Stimulated activated CD4-positive, alpha-beta T cell treated with anti-CD3 and anti-CD28 coated beads, TNF-alpha, amount 100 ng/mL, for 24 hours (primary cell): ENCODE measurements at places on chromosomes 1 and 21.
A peak's percentile ranks its signal among the peaks of the same experiment; 100 is the strongest.

DNA sequence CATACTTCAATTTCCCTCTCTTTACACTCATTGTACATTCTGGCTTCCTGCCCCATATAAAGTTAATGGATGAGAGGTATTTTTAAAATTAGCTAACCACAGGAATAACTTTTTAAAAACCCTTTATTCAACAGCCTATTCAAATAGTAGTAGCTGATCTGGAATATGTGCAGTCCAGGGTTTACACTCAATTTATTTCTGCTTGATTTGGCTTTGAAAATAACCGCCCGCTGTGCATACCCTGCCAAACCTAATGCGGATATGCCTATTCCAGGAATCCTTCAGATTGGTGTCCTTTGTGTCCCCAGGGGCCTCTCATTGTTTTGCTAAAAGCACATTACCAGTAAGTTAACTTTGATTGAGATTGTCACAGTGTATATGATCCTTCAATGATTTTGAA lies 1686.2 kb downstream of the PLA2G4A start:
- no peak for DNase-seq

DNA sequence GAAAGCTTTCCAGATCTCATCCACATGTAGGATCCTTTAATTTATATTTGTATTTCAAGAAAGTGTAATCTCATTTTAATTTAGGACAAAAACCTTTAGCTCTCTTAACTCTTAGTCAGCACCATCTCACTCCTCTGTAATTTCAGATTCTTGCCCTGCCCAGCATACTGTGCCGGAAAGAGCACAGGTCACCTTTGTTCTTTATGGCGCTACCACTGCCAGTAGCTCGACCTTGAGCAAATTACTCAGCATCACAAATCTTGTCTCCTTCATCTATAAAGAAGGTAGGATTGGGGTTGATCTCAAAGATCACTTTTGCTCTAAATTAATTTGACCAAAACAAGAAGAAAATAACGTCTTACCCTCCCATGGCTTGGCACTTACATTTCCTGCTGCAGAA lies 56.1 kb upstream of the ZC3H11B start:
- DNase-seq: no peak

GRCh38 chr1:3069491-3070308 lies 697 bp downstream of the PRDM16 start:
- no peak for DNase-seq

- no peak for DNase-seq
Observed at GRCh38 chr1:43998000-43998378, 6.6 kb downstream of the CCDC24 start.

DNA sequence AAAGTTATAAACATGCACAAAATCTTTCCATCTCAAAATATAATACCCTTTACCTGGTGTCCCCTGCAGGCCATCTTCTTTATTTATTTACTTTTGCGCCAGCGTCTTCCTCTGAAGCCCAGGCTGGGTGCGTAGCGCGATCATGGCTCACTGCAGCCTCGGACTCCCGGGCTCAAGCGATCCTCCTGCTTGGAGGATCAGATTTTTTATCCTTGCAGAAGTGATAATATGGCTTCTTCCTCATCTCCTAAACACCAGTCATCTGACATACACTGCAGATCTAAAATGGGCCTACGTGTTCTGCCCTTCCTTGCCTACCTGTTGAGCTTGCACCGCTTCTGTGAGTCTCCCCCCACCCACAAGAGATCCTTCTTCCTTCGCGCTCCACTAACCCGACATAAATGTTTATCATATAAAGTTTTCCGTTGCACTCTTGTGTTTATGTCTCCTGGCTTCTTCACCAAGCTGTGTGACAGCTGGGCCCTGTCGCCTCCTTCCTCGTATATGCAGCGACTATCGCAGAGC lies 506 bp upstream of the SRP9 start:
- DNase-seq: peak; percentile 4

- DNase-seq: no peak
Observed at GRCh38 chr1:52059888-52060287, 3.8 kb downstream of the BTF3L4 start.

DNA sequence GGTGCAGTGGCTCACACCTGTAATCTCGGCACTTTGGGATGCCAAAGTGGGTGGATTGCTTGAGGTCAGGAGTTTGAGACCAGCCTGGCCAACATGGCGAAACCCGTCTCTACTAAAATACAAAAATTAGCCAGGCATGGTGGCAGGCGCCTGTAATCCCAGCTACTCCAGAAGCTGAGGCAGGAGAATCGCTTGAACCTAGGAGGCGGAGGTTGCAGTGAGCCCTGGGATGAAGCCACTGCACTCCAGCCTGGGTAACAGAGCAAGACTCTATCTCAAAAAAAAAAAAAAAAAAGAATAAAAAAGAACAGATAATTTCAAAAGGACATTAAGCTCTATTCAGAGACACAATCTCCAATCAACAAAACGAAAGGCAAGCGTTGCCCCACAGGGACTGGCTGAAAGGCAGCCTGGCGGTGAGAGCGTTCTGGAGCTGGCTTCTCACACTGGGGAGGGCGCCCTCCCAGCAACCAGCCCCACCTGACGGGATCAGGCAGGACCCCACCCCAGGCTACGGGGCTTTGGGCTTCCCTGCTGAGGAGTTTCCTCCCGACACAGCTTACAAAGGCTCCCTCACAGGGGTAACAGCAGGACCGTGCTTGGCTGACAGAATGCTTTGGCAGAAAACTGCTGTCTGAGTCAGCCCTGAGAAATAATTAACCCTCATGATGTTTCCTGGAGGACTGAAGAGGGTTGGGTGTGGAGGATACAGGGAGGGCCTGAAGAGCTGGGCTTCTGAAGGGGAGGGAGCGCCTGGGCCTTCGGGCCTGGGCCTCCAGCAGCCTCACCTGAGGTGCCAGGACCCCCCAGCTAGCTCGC lies 31.1 kb upstream of the SRP9 start:
- no peak for DNase-seq
